ENCODE measurements at places on chromosomes 12 and 14.
A peak's percentile ranks its signal among the peaks of the same experiment; 100 is the strongest.

GRCh38 chr14:60356906-60357550 is 108.0 kb downstream of the PPM1A start:
- no peak for DNase-seq

DNA sequence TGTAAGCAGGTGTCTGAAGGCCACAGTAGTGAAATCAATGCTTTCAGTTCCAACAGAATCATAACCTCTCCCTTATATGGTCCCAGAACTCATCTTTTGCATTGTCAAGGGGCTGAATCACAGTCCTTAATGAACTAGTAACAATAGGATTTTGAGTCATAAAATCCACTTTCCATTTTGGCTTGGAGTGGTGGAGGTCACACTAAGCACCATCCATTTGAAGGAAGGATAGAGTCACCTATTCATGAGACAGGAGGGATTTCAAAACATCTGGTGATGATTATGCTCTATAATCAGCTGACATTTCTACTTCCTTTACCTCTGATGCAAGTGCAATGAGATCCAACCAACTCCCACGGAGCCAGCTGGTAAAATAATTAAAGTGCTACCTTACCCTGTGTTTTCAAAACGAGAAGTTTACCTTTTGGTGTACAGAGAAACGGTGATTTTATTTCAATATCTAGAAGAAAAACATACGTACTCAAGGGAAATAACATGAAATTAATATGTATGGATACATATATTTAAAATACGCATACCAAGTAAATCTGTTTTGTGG is 59.1 kb downstream of the TMEM132D start:
- DNase-seq = no peak

DNA sequence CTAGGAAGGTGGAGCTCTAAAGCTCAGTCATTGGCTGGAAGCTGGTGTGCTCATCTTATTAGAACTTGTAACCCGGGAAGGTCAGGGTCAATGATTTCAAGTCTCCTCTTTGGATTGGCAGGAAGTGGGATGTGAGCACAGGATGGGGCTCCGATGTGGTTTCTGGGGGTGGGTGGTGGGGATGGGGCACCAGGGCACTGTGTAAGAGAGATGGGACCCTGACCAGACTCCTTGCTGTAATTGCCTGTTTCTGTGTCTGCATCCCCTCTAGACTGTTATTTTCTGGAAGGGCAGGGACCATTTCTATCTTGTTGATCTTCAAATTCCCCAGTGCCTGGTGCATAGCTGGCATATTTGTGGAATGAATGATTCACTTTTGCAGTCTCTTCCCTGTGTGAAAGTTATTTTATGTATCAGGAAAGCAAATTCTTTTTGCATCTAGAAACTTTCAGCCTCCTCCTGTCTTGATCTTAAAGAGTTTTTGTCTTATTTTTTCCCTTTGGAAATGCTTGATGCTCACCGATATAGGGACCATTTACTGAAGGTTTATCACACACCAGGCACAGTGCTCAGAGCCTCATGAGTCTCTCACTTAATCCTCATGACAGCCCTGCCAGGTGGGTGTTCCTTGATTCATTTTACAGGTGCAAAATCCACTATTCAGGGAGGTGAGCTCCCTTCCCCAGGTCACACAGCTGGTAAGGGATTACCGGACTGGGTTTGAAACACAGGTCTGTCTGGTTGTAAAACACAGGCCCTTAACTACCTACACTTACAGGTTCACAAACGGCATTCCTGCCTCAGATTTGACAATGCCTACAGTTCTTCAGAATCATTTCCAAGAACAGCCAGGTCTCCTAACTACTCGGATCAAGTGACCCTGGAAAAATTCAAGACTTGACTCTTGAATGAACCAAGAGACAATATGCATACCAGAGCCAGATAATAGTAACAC is 86.9 kb upstream of the IGF1 start:
- no peak for DNase-seq

DNA sequence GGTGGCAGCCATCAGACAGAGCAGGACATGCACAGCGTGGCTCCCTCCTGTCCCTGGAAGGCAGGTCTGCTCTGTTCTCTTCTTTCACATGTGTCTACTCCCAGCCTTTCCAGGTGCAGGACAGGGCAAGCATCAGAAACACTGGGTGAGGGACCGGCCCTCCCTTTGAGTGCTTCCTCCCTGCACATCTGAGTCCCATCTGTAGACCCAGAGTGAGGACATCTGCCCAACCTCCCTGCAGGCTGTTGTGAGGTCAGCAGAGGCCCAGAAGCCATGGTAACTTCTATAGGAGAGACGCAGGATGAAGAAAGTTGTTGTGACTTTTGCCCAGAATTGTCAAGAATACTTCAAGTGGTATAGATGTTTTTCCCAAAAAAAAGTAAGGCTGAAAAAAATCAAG is 282.7 kb downstream of the CACNA1C start:
- DNase-seq = no peak

DNA sequence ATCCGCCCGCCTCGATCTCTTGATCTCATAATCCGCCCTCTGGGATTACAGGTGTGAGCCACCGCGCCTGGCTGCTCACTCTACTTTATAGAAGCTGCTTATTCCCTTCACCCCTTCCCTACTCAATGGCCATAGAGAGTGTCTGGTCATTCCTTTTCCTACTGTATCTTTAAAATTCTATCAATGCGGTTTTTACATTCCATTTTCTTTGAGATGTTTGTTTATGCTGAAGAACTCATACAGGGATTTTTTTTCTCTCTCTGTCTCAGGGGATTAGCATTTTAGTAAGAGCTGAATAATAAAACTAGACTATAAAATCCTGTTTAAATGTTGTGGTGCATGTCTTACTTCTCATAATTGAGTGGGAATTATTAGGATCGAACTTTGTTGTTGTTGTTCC is 218.6 kb upstream of the FOXN3 start:
- no peak for DNase-seq

GRCh38 chr12:50211392-50212070 is 44.4 kb upstream of the CERS5 start:
- DNase-seq = no peak

- peak; percentile 48 for DNase-seq
These were observed 15.7 kb downstream of the FAR2 start for GRCh38 chr12:29164477-29165393.

DNA sequence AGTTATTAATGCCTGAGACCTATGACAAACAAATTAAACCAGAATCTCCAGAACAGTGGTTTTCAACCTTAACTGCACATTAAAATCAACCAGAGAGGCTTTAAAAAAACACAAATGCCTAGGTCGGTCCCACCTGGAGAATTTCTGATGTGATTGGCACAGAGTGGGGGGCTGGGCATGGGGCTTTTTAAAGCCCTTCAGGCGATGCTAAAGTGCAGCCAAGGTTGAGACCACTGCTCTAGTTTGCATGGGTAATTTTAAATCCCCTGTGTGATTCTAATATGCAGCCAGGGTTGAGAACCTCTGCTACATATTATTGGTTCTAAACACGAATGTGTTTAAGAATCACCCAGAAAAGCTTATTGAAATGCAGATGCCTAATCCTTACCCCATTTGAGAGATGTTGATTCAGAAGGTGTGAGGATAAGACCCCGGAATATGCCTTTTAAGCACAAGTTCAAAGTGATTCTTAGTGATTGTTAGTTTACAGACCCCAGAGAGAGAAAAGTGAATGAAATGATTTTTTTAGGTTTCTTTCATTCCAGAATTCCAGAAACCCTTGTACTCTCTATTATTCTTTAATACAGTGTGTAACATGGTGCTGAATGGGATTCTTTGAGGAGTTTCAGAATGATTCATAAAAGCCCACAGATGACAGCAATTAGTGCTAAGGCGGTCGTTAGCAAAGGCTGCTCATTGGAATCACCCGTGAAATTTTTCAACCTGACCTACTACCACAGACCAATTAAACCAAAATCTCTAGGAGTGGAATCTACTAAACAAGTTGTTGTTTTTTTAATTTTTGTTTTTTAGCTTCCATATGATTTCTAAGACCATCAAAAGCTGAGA is 44.9 kb downstream of the LIN7A start:
- no peak for DNase-seq

DNA sequence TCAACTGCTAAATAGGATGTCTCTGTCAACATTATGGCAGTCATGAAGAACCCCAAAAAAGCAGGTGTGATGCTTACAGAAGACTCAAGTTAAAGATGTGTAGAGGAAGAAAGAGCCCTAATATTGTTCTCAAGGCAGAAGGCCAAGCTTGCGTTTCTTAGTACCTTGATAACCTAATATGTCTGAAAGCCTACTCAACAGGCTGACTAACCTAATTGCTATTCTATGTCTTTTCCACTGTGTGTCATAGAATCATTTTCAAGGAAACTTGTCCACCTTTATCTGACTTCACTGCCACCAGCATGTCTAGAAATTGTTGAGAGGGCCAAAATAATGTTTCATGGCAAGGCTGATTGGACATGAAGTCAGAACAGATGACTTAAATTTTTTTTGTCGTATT is 373.2 kb downstream of the BTG1 start:
- DNase-seq = no peak

- DNase-seq = peak; percentile 87
These were observed 1.7 kb upstream of the CCND2 start for GRCh38 chr12:4271717-4272423.

- DNase-seq = no peak
These were observed 144.7 kb upstream of the CPSF6 start for GRCh38 chr12:69094606-69095216.

DNA sequence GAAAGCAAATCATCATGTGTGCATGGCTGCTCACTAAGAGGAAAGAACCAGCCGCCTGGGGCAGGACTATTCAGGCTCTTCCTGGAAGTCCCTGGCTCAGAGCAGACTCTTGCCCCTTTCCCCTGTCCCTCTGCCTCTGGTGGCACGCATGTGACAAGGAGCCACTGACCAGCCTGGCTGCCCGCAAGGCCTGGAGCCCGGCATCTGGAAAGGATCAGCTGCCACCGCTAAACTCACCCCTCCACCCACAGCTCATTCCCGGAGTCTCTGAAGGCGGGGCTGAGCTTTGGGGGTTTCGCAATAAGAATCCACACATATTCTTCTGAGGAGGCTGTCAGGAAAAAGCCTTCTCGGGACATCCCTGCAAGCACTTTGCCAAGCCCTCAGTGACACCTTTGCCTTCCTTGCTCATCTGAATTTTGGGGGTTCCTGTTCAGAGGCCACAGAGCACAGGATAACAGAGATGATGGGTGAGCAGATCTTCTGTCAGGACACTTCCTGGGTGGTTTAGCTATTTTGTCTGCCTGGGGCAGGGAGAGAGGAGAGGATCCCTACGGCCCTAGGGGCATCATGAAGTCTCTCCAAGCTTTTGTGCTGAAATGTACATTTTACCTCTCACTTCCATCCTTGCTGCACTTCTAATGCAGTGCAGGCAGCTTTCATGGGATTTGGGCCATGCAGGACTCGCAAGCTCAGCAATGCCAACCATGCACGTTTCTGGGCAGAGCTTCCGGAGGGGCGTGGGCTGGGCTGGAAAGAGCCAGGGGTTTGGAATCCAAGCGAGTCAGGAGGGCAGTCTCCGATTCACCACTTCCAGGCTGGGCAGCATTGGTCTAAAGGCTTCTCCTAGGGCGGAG is 124.8 kb upstream of the MAP1LC3B2 start:
- no peak for DNase-seq

- DNase-seq = no peak
These were observed 10.5 kb downstream of the RNASE10 start for GRCh38 chr14:20515846-20516245.

All from GM12864 (cell line).